Naive thymus-derived CD8-positive, alpha-beta T cell (primary cell): ENCODE measurements at places on chromosomes 5 and 9. TPM values are rescaled to one million over a fixed set of nuclear protein-coding genes. Genes with fewer than 3 reads are reported as not detected.
A peak's percentile ranks its signal among the peaks of the same experiment; 100 is the strongest.

ESM1 gene
- not detected for total RNA-seq

KIF4B gene
- not detected for total RNA-seq

PCDHA4 gene
- total RNA-seq = not detected

NCS1 gene
- total RNA-seq = not detected

CARD9 gene
- 0.85 TPM for total RNA-seq

OR13C9 gene
- total RNA-seq = not detected

GRCh38 chr5:89083791-89084190, 200.8 kb upstream of the MEF2C start:
- no peaks in the 10 kb centered on the region for H3K36me3 ChIP-seq
- H3K27ac ChIP-seq = no peak overlapping the region
- no peaks in the 10 kb centered on the region for H3K4me1 ChIP-seq
- H3K27me3 ChIP-seq = no peaks in the 10 kb centered on the region

- H3K4me1 ChIP-seq = peaks cover 16% of the 10 kb centered on the region
- H3K4me3 ChIP-seq = no peak overlapping the region
- no peaks in the 10 kb centered on the region for H3K27me3 ChIP-seq
- no peak overlapping the region for H3K27ac ChIP-seq
- peaks cover 3% of the 10 kb centered on the region for H3K36me3 ChIP-seq
These were observed 17.9 kb upstream of the MSMP start for GRCh38 chr9:35771943-35772342.

- H3K4me1 ChIP-seq = no peaks in the 10 kb centered on the region
- H3K4me3 ChIP-seq = no peak overlapping the region
- H3K36me3 ChIP-seq = no peaks in the 10 kb centered on the region
- no peaks in the 10 kb centered on the region for H3K27me3 ChIP-seq
- H3K27ac ChIP-seq = no peak overlapping the region
These were observed 81.6 kb upstream of the MPDZ start for GRCh38 chr9:13361076-13361475.

- H3K4me3 ChIP-seq = no peak overlapping the region
- no peak overlapping the region for H3K27ac ChIP-seq
- no peak for DNase-seq
- no peaks in the 10 kb centered on the region for H3K4me1 ChIP-seq
- H3K36me3 ChIP-seq = no peaks in the 10 kb centered on the region
These were observed 589.8 kb downstream of the DMRTA1 start for GRCh38 chr9:23036416-23036815.

- H3K4me3 ChIP-seq = no peak overlapping the region
These were observed 290.1 kb downstream of the AGTPBP1 start for GRCh38 chr9:85451680-85452079.

GRCh38 chr9:27566118-27566517, 7.2 kb downstream of the C9orf72 start:
- peaks cover 41% of the 10 kb centered on the region for H3K36me3 ChIP-seq
- no peak for DNase-seq
- H3K27me3 ChIP-seq = no peaks in the 10 kb centered on the region
- no peak overlapping the region for H3K27ac ChIP-seq

- H3K36me3 ChIP-seq = peaks cover 1% of the 10 kb centered on the region
- H3K27ac ChIP-seq = no peak overlapping the region
- H3K27me3 ChIP-seq = peaks cover 94% of the 10 kb centered on the region
- H3K4me3 ChIP-seq = peak overlapping the region; percentile 80
- H3K4me1 ChIP-seq = peaks cover 46% of the 10 kb centered on the region
These were observed 798 bp downstream of the PITX1 start for GRCh38 chr5:135032999-135033861.

DNA sequence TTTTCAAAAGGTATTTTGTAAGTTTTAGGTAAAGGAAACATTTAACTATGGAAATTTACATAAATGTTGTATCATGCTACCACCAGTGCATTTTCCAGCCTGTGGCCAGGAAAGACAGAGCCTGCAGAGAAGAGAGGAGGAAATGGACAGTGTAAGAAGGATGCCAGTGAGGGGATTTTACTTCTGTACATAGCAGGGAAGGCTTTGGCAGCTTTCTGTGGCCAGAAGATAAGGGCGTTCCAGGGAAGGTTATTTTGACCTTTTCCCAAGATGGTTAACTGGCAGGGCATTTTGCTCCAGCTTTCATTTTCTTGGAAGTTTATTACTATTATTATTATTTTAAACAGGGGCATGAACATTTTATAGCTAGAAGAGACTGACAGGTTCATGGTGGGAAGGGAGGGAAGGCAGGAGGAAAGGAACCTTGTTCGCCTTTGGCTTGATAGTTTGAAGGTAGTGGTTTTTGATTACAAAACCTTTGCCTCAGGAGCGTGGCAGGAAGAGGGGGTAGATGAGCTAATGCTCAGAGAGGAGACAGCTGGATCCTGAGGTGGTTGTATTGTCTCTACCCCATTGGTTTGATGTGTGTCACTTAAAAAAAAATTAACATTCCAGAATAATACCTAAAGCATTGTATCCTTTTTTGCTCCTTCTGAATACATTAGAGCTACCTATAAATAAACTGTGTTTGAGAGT, 4.1 kb downstream of the ISOC1 start:
- no peak overlapping the region for H3K27ac ChIP-seq
- H3K27me3 ChIP-seq = no peaks in the 10 kb centered on the region
- DNase-seq = no peak
- H3K36me3 ChIP-seq = no peaks in the 10 kb centered on the region
- no peak overlapping the region for H3K4me3 ChIP-seq
- H3K4me1 ChIP-seq = peaks cover 15% of the 10 kb centered on the region

DNA sequence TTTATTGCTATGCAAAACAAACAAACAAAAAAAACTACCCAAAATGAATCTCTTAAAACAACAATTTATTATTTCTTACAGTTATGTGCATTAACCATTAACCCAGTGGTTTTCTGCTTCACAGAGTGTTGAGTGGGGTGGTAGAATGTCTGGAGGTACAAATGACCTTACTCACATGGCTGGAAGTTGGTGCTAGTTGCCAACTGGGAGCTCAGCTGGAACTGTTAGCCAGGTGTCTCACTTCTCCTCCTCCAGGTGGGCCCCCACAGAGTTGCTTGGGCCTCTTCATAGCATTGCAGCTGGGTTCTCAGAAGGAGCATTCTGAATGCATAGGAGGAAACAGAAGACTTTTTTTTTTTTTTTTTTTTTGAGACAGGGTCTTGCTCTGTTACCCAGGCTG, 10.5 kb upstream of the B4GALT1 start:
- no peak overlapping the region for H3K4me3 ChIP-seq
- H3K27me3 ChIP-seq = peaks cover 2% of the 10 kb centered on the region
- H3K36me3 ChIP-seq = no peaks in the 10 kb centered on the region
- peaks cover 2% of the 10 kb centered on the region for H3K4me1 ChIP-seq

DNA sequence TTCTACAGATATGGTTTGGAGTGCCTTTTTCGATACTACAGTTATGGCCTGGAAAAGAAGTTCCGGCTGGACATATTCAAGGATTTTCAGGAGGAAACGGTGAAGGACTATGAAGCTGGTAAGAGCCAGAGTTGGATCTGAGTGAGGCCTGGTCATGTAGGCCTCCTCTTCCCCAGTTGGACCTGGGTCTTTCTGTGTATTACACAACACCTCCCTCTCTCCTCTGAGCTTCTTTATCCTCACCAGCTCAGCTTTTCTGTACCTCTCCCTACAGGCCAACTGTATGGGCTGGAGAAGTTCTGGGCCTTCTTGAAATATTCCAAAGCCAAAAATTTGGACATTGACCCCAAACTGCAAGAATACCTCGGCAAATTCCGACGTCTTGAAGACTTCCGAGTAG, 39.2 kb downstream of the FAXDC2 start:
- no peak overlapping the region for H3K4me3 ChIP-seq
- no peak for DNase-seq
- peaks cover 47% of the 10 kb centered on the region for H3K4me1 ChIP-seq
- H3K36me3 ChIP-seq = peaks cover 6% of the 10 kb centered on the region
- H3K27ac ChIP-seq = no peak overlapping the region

DNA sequence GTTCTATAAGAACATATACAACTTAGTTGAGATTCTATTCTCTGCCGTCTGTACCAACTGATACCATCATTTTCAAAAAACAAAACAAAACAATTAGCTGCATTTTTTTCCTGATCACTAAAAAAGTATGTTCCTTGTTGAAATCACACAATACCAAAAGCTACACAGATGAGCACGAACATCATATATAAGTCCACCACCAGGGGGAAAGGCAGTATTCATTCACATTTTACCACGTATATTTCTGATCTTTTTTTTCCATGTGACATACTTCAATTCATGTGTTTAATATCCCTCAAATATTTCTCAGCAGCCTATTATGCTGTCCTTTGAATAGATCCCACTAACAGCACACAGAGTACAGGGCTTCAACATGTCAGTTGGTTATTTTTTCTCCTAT, 40.6 kb downstream of the IRX2 start:
- no peak overlapping the region for H3K4me3 ChIP-seq
- no peak overlapping the region for H3K27ac ChIP-seq
- H3K27me3 ChIP-seq = peaks cover 13% of the 10 kb centered on the region

- H3K27ac ChIP-seq = no peak overlapping the region
- peaks cover 54% of the 10 kb centered on the region for H3K4me1 ChIP-seq
- H3K36me3 ChIP-seq = peaks cover 7% of the 10 kb centered on the region
- H3K27me3 ChIP-seq = no peaks in the 10 kb centered on the region
- no peak overlapping the region for H3K4me3 ChIP-seq
These were observed 4.0 kb downstream of the ST6GALNAC4 start for GRCh38 chr9:127912882-127913281.
